ENCODE measurements at places on chromosomes 16 and 17.

GRCh38 chr17:50280801-50281441, 6.7 kb downstream of the TMEM92 start:
- DNase-seq: no peak

DNA sequence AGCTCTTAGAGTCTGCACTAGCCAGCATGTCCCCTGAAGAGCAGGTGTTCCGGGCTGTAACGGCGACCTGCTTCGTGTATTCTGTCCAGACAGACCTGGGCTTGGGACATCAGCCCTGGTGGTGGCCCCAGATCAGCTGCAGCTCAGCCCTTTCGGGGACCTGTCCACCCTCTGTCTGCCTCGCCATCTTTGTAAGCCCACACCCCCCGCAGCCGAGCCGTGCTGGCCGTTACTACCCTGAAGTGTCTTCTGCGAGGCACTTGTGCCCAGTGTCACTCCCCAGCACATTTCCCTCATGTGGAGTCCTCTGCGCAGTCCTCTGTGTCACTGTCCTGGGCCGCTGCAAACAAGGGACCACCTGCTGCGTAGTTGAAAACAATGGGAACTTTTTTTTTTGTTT, 10.4 kb downstream of the CARD14 start:
- no peak for DNase-seq

GRCh38 chr16:3532741-3533140, 31.9 kb downstream of the CLUAP1 start:
- no peak for DNase-seq

DNA sequence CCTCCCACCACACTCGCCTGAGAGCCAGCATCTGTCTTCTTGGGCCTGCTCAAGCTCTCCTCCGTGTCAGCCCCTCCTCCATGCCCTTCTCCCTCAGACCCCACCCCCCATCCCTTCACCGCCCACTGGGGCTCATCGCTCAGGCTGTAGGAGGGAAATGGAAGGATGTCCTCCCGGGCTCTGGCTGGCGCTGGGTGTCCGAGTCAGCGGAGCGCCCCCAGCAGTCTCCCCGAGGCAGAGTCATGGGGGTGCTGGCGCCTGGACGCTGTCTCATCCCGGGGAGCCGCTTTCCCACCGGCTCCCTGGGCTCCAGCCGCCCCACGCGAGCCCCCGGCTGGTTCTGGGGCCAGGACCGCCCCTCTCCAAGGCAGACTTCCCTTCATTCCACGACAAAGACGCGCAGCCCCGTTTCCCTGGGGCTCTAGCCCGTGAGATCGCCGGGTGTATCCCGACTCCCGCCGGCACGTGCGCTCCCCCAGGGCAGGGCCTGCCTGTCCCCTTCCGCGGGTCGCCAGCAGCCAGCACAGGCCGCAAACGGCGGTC, 428 bp upstream of the ANTKMT start:
- peak; percentile 69 for DNase-seq

DNA sequence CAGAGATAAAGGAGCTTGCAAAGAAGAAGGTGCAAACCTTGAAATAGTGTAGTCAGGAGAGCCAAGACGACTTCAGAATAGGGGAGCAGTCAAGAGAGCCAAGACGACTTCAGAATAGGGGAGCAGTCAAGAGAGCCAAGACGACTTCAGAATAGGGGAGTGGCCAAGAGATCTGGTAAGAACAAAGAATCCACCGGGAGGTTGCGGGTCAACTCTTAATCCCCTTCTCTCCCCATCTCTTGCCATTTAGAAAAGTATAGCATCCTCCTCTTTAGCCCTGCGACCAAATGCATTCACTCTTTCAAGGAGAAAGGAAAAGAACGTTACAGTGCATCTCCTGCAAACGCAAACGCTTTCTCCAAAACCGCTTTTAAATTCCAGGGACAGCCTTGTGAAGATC, 713 bp downstream of the KNOP1 start:
- DNase-seq: peak; percentile 13

DNA sequence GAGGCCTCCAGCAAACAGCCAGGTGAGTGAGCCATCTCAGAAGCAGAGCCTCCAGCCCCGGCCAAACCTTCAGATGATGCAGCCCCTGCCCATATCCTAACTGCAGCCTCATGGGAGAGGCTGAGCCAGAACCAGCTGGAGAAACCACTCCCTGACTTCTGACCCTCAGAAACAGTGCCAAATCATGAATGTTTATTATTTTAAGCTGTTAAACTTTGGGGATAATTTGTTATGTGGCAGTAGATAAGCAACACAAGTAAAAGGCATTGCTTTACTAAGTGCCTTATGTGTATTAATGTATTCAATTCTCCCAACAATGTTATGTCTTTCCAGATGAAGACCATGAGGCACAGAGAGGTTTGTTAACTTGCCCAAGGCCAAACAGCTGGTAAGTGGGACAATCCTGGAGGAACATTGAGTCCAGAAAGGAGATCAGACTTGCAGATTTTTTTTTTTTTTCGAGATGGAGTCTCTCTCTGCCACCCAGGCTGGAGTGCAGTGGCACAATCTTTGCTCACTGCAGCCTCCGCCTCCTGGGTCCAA, 59.6 kb downstream of the SOCS1 start:
- DNase-seq: peak; percentile 44

- peak; percentile 70 for DNase-seq
Observed at GRCh38 chr17:81401723-81402529, 6.7 kb downstream of the BAHCC1 start.

- DNase-seq: peak; percentile 90
Observed at GRCh38 chr16:67884684-67885083, at the start of gene NRN1L. Gene NRN1L (plus strand): TSS chr16:67884885. CDS start chr16:67884904, 19 bp downstream.

DNA sequence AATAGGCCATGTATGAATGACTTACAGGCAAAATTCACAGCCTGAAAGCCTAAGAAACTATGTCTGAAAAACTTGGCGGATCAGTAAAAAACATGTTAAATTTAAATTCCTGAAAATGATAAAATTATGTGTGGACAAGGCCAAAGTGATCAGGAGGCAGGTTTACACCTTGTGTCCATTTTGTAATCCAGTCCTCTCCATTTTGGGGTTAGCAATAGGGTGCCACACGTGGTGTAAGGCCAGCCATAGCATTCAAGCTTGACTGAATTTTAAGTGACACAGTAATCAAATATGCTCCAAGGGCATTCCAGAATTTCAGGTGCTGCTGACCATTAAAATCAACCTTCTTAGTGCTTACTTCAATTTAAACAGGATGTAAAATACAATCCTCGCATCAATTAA, 2.7 kb downstream of the RNF43 start:
- no peak for DNase-seq

- DNase-seq: no peak
Observed at GRCh38 chr17:67801626-67802175, 23.6 kb upstream of the BPTF start.
